Activated CD8-positive, alpha-beta memory T cell treated with anti-CD3 and anti-CD28 coated beads for 1 hour (primary cell): ENCODE measurements at places on chromosomes 1 and 21.

DNA sequence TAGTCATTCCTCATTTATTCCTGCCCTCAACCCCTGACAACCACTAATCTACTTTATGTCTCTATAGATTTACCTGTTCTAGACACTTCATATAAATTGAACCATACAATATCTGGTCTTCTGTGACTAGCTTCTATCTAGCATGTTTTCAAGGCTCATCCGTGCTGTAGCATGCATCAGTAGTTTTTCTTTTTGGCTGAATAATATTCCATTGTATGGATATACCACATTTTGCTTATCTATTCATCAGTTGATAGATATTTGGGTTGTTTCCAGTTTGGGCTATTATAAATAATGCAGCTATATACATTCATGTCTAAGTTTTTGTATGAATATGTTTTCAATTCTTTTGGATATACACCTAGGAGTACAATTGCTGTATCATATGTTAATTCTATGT is 101.5 kb downstream of the HFM1 start:
- DNase-seq: no peak

DNA sequence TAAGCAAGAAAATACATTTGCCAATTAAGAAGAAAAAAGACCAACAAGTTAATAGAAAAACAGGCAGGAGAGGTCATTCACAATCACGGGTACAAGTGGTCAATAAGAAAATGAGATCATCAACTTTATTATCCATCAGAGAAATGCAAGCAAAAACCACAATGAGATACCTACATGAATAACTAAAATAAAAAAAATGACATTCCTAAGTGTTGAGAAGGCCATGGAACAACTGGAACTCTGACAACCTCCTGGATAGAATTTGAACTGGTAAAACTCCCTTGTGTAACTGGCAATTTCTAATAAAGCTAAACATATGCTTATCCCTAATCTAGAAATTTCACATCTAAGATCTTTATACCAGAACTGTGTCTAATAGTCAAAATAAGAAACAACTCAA is 135.4 kb upstream of the BACE2 start:
- no peak for DNase-seq

GRCh38 chr1:192729500-192729899 is 79.3 kb upstream of the RGS2 start:
- no peak for DNase-seq

DNA sequence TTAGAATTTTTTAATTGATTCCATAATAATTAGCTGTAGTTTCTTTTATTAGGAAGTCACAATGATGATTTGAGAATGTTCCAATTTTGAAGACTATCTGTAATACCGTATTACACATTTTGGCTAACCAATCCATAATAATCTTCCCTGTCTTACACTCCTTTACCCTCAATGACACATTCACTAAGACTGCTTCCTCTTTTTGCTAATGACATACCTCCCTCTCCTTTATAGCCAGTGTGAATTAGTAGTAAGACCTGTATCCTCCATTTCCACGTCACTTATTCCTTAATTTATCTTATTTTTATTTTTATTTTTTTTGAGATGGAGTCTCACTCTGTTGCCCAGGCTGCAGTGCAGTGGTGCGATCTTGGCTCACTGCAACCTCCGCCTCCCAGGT is 10.1 kb downstream of the KDM1A start:
- no peak for DNase-seq

DNA sequence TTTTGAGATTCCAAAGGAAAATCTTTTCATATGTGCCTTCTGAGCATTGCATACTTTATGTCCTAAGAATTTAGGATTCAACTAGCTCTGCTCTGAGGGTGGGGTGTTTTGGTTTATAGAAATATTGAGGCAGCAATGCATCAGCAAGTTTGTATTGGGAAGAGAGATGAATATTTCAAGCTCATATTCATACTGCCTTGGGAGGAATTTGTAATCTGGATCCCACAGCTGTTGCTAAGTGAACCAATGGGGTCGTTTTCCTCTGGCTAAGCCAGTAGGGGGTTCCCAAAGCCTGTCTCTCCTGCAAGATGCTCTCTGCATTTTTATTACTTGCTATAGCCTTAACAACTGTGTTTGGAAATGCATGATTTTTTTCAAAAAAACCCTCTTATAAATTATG is 130.6 kb downstream of the SNX7 start:
- DNase-seq: no peak

- no peak for DNase-seq
These were observed 32.9 kb upstream of the VAV3 start for GRCh38 chr1:107997866-107998265.

DNA sequence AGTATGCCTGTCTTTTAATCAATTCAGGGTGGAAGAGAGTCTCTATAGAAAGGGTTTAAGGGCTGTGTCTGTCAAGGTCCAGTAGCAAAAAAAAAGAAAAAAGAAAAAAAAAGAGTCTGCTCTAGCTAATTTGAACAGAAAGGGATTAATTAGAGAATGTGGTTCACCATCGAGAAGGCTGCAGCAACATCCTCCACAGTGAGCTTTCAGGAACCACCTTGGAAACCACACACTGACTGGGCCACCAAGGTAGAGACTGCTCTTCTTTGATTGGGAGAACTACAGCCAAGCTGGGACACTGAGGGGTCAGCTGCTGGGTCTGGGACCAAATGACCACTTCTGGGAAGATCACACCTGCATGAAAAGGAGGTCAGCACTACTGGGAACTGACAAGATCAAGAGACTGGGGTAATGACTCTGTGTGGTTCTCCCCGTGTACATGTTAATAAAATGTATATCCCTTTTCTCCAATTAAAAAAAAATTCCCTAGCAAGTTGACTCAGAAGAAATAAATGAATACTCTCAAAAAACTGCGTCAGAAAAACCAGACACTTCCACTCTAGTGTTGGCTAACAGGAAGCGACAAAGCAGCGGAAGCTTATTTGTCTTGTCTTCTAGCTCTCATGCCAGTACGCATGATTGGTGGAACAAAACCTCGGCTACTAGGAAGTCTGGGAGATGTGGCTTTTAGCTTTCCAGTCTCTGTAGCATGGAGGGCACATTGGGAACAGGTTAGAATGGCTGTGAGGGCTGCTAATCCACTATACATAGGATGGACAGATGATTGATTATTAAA is 60.0 kb upstream of the IVNS1ABP start:
- DNase-seq: no peak

GRCh38 chr1:100377590-100378361 is 25.5 kb downstream of the CDC14A start:
- no peak for DNase-seq
